ENCODE measurements at places on chromosomes 13 and 19.

DNA sequence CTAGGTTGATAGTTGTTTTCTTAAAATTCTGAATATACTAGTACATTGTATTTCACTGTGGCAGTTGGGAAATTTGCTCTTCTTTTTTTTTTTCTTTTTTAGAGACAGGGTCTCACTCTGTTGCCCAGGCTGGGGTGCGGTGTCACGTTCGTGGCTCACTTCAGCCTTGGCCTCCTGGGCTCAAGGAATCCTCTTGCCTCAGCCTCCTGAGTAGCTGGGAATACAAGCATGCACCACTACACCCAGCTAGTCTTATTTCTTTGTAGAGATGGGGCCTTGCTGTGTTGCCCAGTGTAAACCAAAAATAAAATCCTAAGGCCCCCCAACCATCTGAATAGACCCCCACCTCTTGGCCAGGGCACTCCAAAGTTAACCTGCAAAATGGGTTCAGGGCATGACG lies 79.3 kb downstream of the FNDC3A start:
- no peak for DNase-seq

DNA sequence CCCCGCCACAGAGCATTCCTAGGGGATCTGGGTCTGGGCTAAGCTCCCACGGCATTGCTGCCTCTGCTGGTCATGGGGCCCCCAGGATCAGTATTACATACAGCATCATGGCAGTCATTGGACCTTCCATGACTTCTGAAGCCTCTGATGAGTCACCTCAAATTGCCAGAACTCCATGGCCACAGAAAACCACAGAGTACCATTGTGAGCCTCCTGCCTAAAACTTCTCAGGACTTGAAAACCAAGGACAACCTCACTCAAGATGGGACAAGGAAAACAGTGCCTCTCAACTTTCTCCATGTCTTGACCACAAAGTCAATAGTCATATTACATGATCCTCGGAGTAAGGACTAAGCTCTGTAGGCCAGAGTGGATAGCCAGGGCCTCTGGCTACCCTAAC lies 306.0 kb downstream of the GPC5 start:
- no peak for DNase-seq

DNA sequence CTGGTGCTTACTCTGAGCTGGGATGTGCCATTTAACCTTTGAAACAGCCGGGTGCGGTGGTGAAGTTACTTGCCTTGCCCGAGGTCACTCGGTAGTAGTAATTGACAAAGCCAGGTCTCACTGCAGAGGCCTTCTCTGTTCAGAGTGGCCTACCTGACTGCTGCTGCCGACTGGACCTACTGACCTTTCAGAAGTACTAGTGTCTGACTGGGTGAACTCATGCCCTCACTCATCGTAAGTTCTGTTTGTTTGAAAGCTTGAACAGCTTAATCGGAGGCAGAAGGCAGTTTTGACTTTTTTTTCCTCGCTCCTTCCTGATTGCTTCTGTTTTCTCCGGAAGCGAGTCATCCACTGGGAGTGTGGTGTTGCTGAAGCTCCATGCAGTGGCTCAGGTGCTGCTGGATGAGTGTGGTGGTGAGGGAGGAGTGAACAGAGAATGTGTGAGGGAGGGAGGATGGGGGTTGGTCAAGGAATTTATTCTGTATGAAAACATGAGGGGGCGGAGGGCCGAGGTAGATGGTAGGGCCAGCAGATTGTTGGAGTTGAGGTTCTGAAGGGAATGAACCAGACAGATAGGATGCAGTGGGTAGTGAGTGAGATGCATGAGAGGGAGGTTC lies 2.7 kb downstream of the SPINT2 start:
- no peak for DNase-seq

DNA sequence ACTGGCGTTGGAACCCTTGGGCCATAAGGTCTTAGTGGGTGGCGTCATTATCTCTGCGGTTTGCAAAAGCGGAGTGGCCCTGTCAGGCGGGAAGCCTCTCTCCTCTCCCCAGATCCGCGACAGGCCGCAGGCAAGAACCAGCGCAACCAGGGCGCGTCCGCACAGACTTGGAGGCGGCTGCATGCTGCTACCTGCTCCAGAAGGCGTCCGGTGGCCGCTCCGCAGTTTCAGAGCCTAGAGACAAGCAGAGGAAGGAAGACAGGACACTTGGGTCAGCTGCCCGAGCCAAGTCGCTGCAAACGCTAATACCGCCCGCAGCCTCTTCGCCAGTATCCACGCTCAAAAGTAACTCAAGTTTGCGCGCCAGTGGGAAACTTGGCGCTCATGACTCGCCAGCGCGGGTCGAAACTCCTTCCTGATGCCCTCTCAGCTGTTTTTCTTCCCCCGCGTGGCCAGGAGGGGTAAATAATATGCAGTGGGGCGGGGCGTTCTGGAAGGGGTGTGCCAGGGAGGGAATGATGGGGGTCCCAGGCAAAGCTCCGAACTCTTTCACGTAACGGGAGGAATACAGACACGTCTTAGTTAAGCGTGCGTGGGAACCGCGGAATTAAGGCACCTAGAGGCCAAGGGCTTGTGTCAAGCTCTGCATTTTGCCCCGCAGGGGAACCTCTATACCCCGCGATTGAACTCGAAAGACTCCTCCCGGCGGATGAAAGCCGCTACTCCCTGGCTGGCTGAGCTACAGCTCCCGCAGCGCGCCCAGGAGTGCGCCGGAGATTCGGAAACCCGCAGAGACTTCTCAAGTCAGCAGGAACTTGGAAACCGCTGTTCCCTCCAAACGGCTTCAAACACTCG lies at the start of gene EDNRB:
Gene EDNRB (minus strand): TSS at position 441 of the 855 bp plus-strand sequence. CDS start 258 bp downstream, at position 183.
- peak; percentile 53 for DNase-seq

DNA sequence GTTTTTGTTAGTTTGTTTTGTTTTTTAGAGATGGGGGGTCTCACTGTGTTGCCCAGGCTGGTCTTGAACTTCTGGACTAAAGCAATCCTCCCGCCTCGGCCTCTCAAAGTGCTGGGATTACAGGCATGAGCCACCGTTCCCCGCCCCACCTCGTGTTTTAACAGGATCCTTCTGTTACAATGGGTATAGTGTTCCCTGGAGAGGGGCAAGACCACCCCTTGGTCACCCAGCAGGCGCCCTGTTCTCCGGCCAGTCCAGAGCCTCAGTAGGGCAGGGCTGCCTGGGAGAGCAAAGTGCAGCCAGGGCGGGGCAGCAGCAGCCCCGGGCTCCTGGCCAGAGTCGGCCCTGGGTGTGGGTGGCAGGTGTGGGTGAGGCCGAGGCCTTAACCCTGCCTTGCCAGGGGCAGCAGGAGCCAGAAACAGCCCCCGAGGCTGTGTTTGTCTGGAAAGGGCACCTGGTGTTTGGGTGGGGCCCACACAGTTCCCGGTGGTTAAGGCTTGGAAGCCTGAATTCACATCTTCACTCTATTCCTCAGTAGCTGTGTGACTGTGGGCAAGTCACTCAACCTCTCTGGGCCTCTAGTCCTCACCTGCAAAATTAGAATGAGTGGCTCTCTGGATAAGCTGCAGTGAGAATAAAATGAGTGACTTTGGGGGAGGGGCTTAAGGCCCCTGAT lies 7.2 kb downstream of the VASP start:
- no peak for DNase-seq

GRCh38 chr19:57708641-57709361 lies at the start of gene ZNF154:
ZNF154 (minus strand) TSS chr19:57709204; CDS start chr19:57708971, 233 bp downstream.
- DNase-seq: peak; percentile 16

- peak; percentile 39 for DNase-seq
Measured at GRCh38 chr19:30666301-30666803, 294.2 kb downstream of the ZNF536 start.

DNA sequence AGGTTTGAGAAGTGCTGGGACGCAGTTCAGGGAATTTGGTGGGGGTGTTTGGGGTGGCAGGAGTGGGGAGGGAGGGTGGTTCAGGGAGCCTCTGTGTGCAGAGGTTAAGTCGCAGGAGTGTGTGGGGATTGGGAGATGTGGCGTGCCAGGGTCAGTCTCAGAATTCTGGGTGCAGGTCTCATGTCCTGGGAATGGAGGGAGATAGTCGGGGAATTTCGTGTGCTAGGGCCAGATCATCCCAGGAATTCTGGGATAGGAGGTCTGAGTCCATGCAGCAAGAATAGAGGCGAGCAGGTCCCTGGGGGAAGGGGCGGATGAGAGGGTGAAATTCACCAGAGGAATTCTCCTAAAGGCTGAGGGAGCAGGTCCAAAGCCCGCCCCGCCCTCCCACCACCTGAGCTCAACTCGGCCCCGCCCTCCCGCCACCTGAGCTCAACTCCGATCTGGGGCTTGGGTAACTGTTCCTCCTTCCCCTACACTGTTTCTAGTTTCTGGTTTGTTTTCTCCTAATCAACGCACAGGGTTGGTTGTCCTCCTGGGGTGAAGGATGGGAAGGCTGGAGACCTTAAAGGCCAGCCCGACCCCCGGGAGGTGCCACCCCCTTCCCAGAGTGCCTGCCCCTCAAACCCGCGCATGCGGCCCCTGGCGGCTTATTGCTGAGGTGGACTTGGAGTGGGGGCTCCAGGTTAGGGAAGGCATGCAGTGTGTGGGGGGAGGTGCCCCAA lies 15.2 kb downstream of the KCNC3 start:
- no peak for DNase-seq

DNA sequence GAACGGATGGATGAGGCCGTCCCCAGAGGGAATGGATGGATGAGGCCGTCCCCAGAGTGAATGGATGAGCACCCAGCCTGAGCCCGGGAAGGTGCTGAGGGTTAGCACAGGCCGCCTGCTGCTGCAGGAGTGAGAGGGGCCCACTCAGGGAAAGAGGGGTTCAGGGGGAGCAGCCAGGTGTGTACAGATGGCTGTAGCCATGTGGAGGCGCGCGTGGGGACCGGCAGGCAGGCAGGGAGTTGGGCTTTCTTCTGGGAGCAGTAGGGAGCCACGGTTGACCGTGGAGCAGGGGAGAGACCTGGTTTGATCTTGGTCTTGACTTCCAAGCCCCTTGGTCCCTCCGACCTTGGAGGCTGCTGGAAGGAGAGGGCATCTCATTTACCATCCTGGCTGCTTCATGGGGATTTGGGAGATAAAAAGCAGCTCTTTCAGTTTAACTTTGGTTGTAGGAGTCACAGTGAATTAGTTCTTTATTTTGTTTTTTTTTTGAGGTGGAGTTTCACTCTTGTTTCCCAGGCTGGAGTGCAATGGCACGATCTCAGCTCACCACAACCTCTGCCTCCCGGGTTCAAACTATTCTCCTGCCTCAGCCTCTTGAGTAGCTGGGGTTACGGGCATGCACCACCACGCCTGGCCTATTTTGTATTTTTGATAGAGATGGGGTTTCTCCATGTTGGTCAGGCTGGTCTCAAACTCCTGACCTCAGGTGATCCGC lies 24.7 kb downstream of the ARID3A start:
- DNase-seq: no peak

DNA sequence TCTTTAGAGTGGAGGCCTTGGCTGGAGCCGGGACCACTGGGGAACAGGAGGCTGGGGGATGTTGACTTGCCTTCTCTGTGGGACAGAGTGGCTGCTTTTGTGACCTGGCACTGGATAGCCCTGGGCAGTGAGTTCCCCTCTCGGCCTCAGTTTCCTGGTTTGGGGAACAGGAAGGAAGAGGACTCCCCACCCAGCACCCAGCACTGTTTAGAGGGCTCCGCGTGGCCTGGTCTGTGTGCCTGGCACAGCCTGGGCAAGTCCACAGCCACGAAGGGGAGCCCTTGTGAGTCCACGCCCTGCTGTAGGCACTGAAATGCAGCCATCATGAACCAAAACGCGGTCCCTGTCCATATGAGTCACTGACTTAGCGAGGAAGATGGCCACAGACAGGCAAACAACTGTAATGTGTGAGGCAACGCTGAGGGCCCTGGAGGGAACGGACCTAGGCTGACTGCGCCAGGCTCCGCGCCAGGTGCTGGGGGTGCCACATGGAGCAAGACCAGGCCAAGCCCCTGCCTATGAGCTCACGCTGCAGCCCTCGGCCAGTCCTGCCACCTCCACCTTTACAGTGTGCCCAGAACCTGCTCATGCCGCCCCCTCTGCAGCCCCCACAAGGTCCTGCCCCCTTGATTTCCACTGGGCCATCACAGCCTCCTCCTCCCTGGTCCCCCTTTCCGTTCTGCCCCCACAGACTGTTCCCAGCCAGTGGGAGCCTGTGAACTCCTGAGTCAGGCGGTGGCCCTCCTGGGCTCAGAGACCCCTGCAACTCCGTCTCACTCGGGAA lies 35.5 kb downstream of the PAK4 start:
- peak; percentile 9 for DNase-seq

- no peak for DNase-seq
Measured at GRCh38 chr19:20928371-20928770, 5.3 kb downstream of the ZNF85 start.

GRCh38 chr13:31250435-31250834 lies 50.7 kb downstream of the B3GLCT start:
- no peak for DNase-seq

- DNase-seq: no peak
Measured at GRCh38 chr19:953445-954271, 27.8 kb downstream of the ARID3A start.

DNA sequence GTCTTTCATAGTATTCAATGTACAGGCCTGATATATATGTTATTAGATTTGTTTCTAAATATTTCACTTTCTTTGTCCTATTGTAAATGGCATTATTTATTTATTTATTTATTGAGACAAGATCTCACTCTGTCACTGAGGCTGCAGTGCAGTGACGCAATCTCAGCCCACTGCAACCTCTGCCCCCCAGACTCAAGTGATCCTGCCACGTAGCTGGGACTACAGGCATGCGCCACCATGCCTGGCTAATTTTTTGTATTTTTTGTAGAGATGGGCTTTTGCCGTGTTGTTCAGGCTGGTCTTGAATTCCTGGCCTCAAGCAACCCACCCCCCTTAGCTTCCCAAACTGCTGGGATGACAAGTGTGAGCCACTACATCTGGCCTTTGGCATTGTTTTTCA lies 5.4 kb upstream of the GAS6 start:
- no peak for DNase-seq

Data from suppressor macrophage (primary cell).